ENCODE measurements at places on chromosomes 5 and 9.

DNA sequence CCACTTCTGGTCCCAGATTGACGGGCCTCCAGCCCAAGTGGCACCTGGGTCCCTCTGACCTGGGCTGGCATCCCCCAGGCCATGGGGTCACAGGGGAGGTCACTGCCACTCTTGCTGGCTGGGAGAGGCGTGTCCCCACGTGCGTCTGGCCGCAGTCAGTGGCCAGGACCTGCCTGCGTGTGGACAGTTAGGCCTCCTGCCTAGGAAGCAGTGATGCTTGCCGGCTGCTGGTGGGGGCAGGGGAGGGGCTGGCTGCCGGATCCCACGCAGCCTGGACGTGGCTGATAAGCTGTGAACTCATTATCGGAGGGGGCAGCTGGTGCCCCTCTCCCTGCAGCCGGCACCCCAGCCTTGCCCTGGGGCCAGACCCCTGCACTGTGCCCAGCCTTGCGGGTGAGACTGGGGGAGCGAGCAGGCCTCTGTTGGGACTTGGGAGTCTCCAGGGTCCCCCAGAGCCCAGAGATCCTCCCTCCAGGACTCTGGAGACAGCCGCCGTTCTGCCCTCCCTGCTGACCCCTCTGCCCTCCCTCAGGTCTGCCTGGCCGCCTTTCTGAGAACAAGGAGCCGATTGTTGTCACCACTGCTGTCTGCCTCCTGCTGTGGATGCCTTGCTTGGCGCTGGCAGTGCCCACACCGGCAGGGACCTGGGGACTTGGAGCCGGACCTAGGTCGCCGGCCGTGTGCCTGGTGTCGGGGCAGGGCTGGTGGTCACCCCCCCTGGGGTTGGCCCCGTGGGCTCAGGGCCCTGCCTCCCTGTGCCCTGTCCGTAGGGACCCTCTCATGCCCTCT is 12.3 kb downstream of the RXRA start:
- ATAC-seq: no peak

- no peak for ATAC-seq
Observed at GRCh38 chr9:61665829-61666228, 476.0 kb downstream of the SPATA31A7 start.

DNA sequence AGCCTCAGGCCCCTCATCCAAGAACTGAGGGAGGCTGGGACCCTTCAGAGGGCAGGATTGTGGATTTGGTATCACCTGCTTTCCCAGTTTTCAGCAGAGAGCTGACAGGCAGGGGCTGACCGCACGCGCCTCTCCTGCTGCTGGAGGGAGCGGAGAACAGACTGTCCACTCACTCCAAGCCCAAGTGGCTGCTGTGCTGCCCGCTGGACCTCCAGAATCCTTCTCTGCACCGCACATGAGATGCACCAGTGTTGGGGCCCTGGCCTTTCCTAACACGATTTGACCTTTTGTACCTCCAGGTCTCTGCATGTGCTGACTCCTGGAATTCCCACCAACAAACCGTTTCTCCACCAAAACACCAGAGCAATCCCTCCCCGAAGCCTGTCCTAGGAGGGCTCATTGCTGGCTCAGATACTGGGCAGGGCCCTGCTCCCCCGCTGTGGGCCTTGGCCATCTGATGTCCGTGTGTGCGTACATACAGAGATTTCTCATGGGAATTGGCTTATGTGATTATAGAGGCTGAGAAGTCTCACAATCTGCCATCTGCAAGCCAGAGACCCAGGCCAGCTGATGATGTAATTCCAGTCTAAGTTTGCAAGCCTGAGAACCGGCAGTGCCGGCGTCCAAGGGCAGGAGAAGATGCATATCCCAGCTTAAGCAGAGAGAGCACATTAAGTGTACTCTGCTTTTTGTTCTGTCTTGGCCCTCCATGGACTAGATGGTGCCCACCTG is 141.7 kb downstream of the GADD45G start:
- ATAC-seq: peak; percentile 80

- no peak for ATAC-seq
Observed at GRCh38 chr9:123555646-123556045, 199.6 kb downstream of the CRB2 start.

DNA sequence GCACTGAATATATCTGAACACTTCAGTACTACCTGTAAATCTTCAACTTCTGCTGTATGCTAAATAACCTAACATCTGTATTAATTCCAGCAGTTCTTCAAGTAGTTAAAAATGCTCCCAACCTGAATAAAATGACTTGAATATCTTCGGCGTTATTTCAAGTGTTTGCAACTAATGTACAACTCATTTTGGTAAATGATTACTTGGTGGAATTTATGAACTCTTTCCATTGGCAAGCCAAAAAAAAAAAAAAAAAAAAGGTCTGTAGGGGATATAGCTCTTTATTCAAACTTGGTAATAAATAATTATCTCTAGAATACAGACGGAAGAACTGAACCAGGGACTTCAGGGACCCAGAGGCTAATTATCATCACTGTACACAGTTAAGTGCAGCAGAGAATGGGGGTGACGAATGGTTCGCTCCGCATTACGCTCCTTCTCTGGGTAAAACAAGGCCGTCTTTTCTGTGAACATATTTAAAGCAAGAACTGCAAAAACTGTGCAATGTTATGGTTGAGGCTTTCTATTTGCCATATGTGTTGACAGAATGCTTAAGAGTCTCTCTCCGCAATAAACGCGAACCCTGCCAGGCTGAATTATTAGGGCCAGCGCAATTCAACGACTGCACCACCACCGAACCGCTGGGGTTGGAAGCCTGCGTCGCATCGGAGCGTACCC is 1.9 kb upstream of the ERBIN start:
- no peak for ATAC-seq

GRCh38 chr5:77629509-77630113 is 8.9 kb downstream of the OTP start:
- ATAC-seq: no peak

- no peak for ATAC-seq
Observed at GRCh38 chr5:28301712-28302111, 1263.3 kb upstream of the CDH9 start.

GRCh38 chr9:107784235-107784958 is 294.8 kb upstream of the KLF4 start:
- no peak for ATAC-seq

- ATAC-seq: peak; percentile 76
Observed at GRCh38 chr9:14741369-14741768, 18.8 kb upstream of the CER1 start.

DNA sequence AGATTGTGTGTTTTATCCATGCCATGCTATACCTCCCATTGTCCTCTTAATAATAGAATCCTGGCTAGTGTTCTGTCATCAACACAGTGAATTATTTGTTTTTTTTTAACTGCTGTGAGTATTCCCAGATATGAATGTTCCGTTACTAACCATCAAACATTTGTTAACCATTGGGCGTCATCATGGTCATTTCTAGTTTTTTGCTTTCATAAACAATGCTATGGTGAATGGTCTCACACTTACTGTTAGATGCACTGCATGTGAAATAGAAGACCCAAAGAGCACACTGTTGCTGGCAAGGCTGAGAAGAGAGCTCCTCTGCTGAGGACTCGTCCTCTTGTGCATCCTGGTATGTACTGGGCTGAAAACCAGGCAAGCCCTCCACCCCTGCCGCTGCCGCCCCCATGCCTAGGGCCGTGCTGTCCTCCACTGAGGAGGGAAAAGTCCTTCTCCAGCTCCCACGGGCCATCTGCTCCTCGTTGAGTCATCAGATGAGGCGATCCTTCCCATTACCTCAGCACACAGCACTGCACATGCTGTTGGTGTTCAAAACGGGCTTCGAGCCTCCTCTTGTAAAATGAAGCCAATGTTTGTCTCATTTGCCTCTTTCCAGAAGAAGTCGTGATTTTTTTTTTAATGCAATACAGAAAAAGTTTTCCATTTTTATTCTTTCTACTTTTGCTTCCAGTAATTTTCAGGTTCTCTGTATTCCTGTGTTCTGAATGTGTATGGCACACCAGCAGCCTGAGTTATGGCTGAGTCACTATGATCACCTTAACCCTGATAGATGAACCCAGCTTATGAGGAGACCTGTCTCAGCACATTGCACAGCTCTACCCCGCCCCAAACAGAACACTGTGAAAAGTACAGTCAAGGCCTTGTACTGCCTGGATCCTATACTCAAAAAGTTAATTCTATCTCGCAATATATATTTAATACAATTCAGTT is 219.0 kb downstream of the AOPEP start:
- peak; percentile 50 for ATAC-seq

DNA sequence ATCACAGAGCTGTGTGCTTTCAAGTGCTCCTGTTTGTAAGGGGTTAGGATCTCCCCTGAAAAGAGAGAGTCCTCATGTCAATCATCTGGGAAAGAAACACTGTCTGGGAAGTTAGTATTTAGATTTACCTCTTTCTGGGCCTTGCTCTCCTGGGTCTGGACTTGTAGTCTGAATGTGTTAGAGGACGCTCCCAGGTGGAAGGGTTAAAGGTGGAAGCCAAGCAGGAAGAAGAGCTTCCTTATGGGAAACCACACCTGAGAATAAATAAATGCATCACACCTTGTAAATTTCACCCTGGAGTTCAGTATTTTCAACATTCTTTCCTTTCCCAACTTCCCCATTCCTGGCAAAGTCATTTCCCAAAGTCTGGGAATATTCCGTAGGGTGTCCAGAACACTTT is 1.3 kb downstream of the PLGRKT start:
- no peak for ATAC-seq

GRCh38 chr5:146796911-146797310 is 81.6 kb downstream of the PPP2R2B start:
- ATAC-seq: no peak

- ATAC-seq: no peak
Observed at GRCh38 chr5:157116483-157116954, 7.7 kb upstream of the HAVCR2 start.

- ATAC-seq: no peak
Observed at GRCh38 chr5:174553556-174553955, 170.8 kb upstream of the MSX2 start.

GRCh38 chr5:16459451-16459850 is 6.1 kb downstream of the ZNF622 start:
- ATAC-seq: no peak

GRCh38 chr9:128226412-128226801 is 23.2 kb downstream of the DNM1 start:
- no peak for ATAC-seq

- ATAC-seq: no peak
Observed at GRCh38 chr9:109039539-109039938, 26.2 kb upstream of the CTNNAL1 start.

- ATAC-seq: no peak
Observed at GRCh38 chr5:35320029-35320428, 89.7 kb upstream of the PRLR start.

GRCh38 chr5:19910136-19910535 is 77.9 kb downstream of the CDH18 start:
- ATAC-seq: peak; percentile 49

GRCh38 chr5:115333164-115333563 is 36.7 kb upstream of the CCDC112 start:
- ATAC-seq: no peak

DNA sequence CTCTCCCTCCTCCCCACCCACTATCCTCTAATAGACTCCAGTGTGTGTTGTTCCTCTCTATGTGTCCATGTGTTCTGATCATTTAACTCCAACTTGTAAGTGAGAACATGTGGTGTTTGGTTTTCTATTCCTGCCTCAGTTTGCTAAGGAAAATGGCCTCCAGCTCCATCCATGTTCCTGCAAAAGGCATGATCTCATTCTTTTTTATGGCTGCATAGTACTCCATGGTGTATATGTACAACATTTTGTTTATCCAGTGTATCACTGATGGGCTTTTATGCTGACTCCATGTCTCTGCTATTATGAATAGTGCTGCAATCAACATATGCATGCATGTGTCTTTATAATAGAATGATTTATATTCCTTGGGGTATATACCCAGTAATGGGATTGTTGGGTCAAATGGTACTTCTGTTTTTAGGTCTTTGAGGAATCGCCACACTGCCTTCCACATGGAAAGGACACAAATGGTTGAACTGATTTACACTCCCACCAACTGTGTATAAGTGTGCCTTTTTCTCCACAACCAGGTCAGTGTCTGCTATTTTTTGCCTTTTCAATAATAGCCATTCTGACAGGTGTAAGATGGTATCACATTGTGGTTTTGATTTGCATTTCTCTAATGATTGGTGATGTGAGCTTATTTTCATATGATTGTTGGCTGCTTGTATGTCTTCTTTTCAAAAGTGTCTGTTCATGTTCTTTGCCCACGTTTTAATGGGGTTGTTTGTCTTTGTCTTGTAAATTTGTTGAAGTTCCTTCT is 96.5 kb upstream of the DAB2 start:
- ATAC-seq: no peak

GRCh38 chr9:130142056-130142455 is 30.1 kb upstream of the NCS1 start:
- no peak for ATAC-seq

DNA sequence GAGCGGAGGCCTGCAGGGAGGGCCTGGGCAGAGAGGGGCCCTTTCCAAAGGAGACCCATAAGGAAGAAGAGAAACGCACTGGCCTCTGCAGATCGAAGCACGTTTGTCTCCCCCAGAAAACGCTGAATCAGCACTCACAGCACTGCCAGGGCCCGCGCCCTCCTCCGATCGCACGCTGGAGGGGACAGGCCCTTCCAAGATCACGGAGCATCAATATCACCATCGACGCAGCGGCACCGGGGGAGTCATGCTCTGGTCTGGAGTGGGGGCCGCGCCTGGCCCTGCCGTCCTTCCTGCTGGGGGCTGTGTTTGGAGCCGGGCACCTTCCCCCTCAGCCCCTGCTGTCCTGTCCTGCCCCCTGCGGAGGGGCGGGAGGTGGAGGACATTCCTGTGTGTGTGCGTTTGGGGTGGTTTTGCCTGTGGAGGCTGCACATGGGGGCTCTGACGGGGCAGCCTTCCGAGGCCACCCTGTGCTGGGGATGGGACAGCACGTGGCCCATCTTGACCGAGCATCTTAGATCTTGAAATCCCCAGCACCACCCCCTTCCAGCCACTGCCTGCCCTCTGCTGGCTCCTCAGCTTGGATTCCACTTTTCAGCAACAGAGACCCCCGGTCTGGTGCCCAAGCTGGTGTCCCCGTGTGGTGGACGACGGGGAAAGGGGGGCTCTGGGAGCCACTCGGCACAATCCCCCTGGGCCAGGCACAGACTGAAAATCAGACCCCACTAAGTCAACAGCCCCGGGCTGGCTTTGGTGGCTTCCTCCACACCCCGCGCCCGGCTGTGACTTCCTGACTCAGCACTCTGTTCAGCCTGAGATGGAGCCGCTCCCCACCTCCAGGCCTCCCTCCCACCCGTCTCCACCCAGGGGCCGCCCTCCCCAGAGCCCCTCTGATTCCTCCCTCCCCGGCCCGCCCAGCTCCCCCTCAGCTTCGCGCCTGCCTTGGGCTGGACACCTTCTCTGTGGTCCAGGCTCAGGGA is 8.3 kb downstream of the TMEM250 start:
- peak; percentile 12 for ATAC-seq

DNA sequence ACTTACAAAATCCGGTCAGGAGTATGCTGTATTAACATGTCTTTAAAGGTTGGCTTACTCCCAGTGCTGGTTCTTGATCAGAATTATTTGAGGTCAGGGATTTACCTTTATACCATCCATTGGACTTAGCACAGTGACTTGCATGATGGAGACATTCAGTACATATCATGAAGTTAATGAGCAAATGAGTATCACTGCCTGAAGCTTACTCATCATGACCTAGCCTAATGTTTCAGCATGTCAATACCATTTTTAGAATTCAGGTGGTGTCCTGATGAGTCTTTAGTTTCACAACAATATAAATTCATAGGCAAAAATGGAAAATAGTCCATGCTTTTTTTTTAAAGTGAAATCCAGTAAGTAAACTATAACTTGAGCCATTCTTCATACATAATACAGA is 226.0 kb upstream of the C9orf72 start:
- peak; percentile 30 for ATAC-seq

GRCh38 chr5:1698589-1699316 is 100.9 kb downstream of the MRPL36 start:
- ATAC-seq: no peak

- peak; percentile 0 for ATAC-seq
Observed at GRCh38 chr5:180331647-180331950, 21.5 kb downstream of the GFPT2 start.

- ATAC-seq: no peak
Observed at GRCh38 chr5:72151169-72151568, 43.9 kb downstream of the MAP1B start.
